ENCODE measurements at places on chromosomes 16 and 17.

- DNase-seq: no peak
Observed at GRCh38 chr16:74650966-74651567, 15.6 kb downstream of the RFWD3 start.

DNA sequence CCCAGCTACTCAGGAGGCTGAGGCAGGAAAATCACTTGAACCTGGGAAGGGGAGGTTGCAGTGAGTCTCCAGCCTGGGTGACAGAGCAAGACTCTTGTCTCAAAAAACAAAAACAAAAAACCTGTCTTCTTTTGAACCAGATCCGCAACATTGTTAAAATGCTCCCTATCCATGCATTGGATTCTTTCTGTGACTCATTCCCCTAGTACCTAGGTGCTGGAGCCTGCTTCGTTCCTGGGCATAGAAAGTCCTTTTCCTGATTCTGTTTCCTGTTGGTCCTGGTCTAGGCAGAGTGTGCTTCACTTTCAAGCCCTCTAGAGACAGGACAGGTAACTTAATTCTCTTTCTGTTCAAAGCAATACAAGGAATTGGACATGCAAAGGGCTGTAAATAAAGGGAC is 5.2 kb downstream of the EPN2 start:
- DNase-seq: no peak

- no peak for DNase-seq
Observed at GRCh38 chr16:49698931-49699840, 156.7 kb downstream of the ZNF423 start.

DNA sequence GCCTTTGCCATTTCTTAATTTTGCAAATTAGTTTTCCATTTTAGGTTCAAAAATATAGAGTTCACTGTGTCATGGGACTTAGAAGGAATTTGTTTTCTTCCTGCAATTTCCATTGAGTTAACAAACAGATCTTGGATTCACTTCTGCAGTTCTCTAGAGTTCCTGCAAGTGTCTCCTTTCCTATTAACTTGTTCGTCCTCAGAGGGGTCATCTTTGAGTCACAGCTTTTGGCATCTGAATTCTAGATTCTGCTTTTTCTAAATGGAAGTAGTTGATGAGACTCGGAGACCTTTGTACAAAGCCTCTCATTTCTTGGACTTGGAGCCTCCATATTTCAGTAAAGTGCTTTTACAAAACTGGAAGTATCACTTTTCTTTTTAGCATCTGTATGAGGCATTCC is 323.3 kb downstream of the BCAS3 start:
- DNase-seq: no peak

GRCh38 chr17:64773836-64774761 is 112.0 kb upstream of the SMURF2 start:
- no peak for DNase-seq

DNA sequence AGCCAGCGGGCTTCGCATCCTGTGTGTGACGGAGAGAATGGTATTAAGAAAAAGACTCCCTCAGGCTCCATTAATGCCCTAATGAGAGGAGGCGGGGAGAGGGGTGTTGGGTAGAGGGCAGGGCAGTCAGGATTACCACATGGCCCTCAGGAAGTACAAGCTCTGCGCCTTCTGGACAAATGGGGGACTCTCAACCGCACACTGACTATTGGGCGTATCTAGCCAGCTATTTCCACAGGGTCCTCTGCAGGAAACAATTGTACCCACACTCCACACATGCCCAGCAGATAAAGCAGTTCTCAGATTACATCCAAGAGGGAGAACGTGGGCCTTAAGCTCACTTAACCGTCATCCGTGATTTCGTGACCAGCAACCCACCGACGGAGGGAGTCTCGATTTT is 14.7 kb downstream of the NXN start:
- DNase-seq: no peak

- DNase-seq: no peak
Observed at GRCh38 chr17:2042390-2042847, 597 bp downstream of the OVCA2 start.

GRCh38 chr16:70416748-70417616 is 21.9 kb downstream of the ST3GAL2 start:
- DNase-seq: no peak

DNA sequence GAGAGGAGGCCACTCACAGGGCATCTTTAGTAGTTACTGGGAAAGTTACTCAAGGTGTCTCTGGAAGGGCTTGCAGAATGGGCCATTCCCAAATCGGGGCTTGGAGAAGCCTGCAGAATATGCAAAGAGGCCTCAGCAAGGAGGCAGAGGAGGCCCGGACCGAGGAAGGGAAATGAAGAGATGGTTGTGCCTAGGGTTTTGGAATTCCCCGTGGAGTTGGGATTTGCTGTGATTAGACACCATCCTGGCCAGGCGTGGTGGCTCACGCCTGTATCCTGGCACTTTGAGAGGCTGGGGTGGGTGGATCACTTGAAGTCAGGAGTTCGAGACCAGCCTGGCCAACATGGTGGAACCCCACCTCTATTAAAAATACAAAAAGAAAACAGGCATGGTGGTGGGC is 193.0 kb downstream of the IRF8 start:
- no peak for DNase-seq

DNA sequence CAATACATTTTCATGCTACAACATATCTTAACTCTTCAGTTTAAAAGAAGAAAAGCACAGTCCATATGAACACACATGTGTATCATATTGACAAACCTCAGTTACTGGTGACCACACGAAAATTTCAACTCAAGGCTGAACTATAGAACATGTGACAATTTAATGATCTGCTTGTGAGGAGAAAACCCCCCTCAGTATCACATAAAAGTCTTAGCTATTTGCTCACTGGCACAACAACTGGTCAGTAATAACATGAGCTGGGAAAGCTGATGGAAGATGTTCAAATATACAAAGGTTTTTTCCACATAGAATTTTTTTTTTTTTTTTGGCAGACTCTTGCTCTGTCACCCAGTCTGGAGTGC is 19.5 kb downstream of the ZNF652 start:
- DNase-seq: no peak

- no peak for DNase-seq
Observed at GRCh38 chr16:11715246-11715947, 27.3 kb downstream of the TXNDC11 start.

DNA sequence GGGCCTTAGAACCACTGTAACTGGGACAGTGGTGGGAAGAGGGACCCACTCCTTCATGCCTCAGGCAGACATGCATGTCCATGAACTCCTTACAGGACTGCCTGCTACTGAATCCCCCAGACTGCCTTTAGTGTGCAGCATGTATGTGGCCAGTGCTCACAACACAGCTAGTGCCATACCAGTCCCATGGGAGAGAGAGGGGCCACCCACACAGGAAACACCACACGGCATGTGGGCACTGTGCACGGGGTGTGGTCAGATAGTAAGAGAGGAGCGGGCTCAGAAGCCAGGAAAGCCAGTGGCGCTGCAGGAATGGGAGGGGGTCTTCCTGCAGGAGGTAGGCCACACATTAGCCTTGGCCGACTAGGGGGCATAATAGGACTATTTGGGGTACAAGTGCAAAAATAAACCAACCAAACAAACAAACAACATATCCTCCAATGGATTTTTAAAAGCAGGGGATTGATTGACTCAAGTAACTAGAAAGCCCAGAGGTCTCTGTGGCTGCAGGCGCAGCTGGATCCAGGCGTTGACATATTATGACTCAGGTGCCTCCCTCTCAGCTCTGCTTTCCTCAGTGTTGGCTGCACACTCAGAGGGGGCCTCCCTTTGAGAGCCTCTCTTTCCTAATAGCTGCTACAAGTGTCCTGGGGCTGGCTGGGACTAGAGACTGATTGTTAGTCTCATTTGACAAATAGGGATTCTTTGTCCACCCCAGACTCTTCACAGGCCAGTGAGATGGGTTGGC is 104.4 kb downstream of the AMFR start:
- no peak for DNase-seq

Measured in stimulated activated CD4-positive, alpha-beta T cell treated with anti-CD3 and anti-CD28 coated beads, Interleukin-2, amount 100 ng/mL, for 24 hours (primary cell).